ENCODE measurements at places on chromosomes 2 and 18. TPM values are rescaled to one million over a fixed set of nuclear protein-coding genes. Genes with fewer than 3 reads are reported as not detected.

BCS1L gene
- 19.6 TPM for total RNA-seq

DNAJC5G gene
- total RNA-seq, result not detected

HOXD8 gene
- 6.6 TPM for total RNA-seq

NEB gene
- 7,704 TPM for total RNA-seq

FSHR gene
- total RNA-seq, result not detected

SP140 gene
- total RNA-seq, result not detected

DNA sequence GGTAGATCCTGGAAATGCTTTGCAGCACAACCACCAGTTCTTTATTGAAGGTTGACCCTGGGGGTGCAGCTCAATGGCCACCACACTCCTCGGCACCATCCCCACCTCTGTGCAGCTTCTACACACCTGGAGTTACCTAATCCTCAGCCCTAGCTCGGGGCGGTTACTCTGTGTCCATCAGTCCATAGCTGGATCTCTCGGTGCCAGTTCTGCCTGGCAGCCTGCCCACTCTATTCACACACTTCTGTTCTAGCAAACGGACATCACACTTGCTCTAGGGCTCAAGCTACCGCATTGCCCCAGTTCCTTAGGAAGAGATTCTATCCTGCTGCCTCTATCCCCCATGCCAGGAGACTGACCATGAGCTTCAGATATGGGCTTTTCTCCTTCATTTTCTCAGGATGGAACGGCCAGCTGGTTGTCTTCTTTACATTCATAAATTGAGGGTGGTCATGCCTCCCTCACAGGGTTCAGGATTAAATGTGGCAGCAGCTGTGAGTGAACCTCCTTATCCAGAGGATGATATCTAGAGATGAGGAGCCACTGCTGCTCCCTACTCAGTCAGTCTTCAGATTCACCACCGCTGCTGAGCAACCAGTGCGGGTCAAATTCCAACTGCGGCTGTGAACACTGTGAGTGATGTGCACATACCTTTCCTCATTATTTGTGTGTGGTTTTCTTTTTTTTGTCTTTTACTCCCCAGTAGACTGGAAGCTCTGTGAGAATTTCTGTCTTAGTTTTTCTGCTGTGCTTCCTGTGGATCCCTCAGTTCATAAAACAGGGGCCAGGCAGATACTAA is 66.9 kb upstream of the TRIB2 start:
- no peaks in the 10 kb centered on the region for H3K4me1 ChIP-seq
- no peak overlapping the region for H3K27ac ChIP-seq
- no peaks in the 10 kb centered on the region for H3K27me3 ChIP-seq
- DNase-seq, result no peak
- no peaks in the 10 kb centered on the region for H3K36me3 ChIP-seq

- no peak overlapping the region for H3K27ac ChIP-seq
- no peaks in the 10 kb centered on the region for H3K4me1 ChIP-seq
- no peak for DNase-seq
- no peaks in the 10 kb centered on the region for H3K36me3 ChIP-seq
Observed at GRCh38 chr18:74994502-74995418, 214.2 kb downstream of the PTGR3 start.

DNA sequence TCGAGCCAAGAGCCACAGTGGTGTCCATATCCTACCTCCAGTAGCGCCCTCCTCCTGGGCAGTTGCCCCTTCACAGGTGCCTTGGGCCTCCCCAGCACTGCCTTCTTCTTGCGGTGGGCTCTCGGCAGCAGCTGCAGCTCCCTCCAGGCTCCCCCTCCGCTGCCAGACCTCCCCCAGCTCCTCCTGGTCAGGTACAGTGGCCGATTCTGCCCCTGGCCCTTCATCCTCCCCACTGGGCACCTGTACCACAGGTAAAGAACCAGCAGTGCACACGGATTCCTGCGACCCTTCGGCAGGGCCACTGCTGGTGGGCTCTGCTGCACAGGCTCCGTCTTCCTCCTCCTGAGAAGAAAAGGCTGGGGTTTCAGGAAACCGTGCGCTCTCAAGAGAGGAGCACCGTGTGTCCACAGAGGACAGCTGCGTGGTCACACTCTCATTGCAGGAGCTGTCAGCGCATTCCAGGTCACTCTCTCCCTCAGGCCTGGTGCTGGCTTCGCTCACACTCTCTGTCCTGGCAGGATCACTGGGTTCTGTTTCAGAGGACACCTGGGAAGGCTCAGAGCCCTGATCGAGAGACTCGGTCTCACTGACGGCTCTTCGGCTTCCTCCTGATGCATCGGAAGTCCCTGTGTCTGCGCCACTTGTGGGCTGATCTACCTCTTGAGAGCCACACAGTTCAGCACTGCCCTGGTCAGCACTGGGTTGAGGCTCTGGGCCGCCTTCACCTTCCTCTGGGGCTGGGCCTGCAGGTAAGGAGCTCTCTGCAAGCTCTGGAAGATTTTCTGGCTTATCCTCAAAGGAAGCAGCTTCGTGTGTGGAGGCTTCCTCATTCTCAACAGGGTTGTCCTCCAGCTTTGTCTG is 147.4 kb upstream of the STK17B start:
- no peak overlapping the region for H3K27ac ChIP-seq
- no peaks in the 10 kb centered on the region for H3K36me3 ChIP-seq
- no peaks in the 10 kb centered on the region for H3K27me3 ChIP-seq
- DNase-seq, result no peak
- no peak overlapping the region for H3K4me3 ChIP-seq
- H3K4me1 ChIP-seq, result no peaks in the 10 kb centered on the region

DNA sequence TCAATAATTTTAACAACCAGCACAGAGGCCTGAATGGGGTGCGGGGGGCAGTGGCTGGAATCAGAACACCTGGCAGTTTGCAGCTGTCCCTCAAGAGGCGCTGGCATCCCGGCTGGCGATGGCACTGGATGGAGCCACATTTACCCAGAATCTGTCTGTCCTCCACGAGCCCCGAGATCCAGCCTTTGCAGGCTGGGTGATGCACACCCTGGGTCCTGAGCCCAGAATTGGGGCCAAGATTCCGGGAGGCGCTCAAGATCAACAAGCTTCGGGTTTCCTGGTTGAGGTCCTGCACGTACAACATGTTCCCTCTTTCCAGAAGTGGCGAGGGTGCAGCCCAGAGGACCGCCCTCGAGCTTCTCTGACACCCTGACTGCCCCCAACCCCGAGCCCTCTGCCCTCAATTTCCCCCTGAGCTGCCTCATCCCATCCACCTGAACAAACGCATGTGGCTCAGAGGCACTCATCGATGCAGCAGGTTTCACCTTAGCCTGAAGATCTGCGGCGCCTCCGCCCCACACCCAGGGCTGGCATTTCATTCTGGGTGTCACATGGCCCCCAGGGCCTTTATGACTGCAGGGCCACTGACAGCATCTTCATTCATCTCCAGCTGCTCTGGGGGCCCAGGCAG is 97.5 kb downstream of the TFCP2L1 start:
- DNase-seq, result peak; percentile 73
- H3K4me1 ChIP-seq, result peaks cover 5% of the 10 kb centered on the region
- H3K36me3 ChIP-seq, result no peaks in the 10 kb centered on the region
- H3K27ac ChIP-seq, result peak overlapping the region; percentile 57

DNA sequence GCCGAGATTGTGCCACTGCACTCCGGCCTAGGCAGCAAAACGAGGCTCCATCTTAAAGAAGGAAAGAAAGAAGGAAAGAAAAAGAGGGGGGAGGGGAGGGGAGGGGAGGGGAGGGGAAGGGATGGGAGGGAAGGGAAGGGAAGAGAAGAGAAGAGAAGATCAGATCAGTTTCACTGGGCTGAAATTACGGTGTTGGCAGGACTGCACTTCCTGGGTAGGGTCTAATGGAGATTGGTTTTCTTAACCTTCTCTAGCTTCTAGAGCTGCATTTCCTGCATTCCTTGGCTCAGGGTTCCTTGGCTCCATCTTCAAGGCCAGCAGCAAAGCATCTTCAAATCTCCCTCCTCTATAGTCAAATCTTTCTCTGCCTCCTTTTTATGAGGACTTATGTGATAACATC is 349.1 kb upstream of the CRIM1 start:
- no peak overlapping the region for H3K27ac ChIP-seq
- no peak overlapping the region for H3K4me3 ChIP-seq
- H3K4me1 ChIP-seq, result no peaks in the 10 kb centered on the region
- H3K27me3 ChIP-seq, result no peaks in the 10 kb centered on the region
- H3K36me3 ChIP-seq, result no peaks in the 10 kb centered on the region

GRCh38 chr2:383178-383577 is 95.3 kb upstream of the ALKAL2 start:
- H3K4me1 ChIP-seq, result no peaks in the 10 kb centered on the region
- H3K4me3 ChIP-seq, result no peak overlapping the region
- no peak for DNase-seq
- H3K36me3 ChIP-seq, result no peaks in the 10 kb centered on the region
- no peak overlapping the region for H3K27ac ChIP-seq

DNA sequence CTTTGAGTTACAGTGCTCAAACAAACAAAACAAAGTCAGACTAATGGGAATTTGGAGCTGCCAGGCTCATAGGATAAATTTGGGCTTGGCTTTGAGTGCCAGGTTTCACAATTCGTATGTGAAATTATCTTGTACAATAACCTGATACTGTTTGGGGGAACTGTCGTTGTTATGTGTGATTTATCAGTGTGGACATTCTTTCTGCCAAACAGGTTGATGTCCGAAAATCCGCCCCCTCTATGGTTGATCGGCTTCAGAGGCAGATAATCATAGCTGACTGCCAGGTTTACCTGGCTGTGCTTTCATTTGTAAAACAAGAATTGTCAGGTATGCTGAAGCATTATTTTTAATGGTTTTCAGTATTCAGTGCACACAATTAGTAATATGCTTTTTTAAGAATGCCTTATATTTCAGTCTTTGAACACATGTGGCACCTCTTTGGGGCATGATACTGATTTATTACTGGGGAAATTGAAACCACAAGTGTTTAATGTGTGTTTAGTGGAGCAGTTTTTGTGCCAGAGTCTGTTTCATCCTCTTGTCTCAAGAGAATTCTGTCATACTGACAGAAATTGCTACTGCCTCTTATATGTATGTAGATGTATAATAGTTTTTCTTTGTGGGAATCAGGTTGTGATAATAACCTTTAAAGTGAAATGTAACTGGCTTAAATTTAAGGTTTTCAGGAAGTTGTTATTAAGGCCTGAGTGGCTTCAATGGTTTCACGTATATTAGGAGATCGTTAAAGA is 54.6 kb downstream of the TTC39C start:
- no peaks in the 10 kb centered on the region for H3K27me3 ChIP-seq
- H3K36me3 ChIP-seq, result no peaks in the 10 kb centered on the region
- H3K4me3 ChIP-seq, result no peak overlapping the region

DNA sequence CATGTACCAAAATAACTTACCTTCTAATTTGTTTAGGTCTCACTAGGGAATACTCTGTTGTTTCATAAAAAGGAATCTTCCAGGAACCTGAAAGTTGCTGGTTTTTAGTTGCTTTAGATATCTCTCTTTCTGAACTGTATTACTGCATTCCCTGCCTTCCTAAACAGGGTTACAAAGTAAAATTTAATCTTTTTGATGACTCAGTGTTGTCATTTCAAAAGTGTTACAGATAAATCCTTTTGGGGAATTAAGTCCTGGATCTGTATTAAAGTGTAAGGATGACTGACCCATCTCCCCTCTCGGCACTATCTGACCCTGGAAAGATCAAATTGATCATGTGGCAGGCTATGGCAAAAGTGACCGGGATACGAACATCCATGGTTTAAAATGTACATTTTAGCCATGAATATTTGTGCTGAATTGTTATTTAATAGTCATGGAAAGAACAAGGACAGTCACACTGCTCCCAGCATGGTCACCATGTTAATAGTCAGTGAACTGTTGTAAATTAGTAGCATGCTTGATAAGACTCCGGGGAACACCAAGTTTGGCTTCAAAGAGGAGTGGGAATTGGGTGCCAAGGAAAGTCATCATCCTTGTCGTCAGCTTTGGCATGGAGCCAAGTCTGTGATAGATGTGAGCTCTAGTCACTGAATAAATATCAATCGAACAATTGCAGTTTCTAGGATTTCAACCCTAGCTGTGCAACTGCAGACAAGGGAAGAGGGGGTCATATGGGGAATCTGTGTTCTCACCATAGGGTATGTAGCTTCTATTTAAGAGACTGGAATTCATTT is 4.2 kb downstream of the PLEKHA3 start:
- no peak overlapping the region for H3K27ac ChIP-seq
- H3K4me3 ChIP-seq, result no peak overlapping the region
- H3K27me3 ChIP-seq, result no peaks in the 10 kb centered on the region
- H3K36me3 ChIP-seq, result no peaks in the 10 kb centered on the region

DNA sequence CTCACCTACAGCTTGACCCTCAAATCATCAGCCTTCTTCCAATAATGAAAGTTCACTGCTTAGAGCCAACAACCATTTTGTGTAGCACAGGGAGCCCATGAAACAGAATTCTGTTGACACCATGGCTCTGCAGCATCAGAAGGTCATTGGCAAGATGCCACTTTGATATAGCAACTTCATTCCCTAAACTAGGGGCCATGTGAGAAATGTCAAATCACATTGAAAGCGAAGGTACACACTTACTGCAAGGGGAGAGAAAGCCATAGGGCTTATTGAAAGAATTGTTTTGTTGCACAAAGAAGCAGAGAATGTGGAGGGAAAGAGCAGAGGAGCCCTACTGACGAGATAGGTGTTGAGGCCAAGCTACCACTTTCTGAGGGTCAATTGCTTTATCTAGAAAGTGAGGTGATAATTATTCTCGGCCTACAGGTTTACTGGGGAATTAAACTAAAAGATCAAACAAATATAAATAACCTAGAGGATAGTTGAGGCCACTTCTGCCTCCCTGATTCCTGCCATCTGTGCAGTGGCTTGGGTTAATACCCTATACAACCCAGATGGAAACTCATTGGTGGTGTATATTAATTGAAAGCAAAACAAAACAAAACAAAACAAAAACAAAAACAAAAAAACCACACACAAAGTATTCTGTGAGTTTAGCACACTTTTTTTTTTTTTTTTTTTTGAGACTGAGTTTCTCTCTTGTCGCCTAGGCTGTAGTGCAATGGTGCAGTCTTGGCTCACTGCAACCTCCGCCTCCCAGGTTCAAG is 5.9 kb upstream of the ABCA12 start:
- no peak overlapping the region for H3K4me3 ChIP-seq
- H3K4me1 ChIP-seq, result no peaks in the 10 kb centered on the region
- no peak overlapping the region for H3K27ac ChIP-seq
- no peaks in the 10 kb centered on the region for H3K27me3 ChIP-seq
- H3K36me3 ChIP-seq, result no peaks in the 10 kb centered on the region

- H3K4me3 ChIP-seq, result no peak overlapping the region
- H3K27ac ChIP-seq, result no peak overlapping the region
- no peaks in the 10 kb centered on the region for H3K36me3 ChIP-seq
- peaks cover 12% of the 10 kb centered on the region for H3K4me1 ChIP-seq
- peak; percentile 43 for DNase-seq
Observed at GRCh38 chr2:85397925-85398331, 12.2 kb downstream of the CAPG start.

Measured in gastrocnemius medialis (tissue), 4 donors.